RWPE1 (cell line): ENCODE measurements at places on chromosomes 7 and 10.

GRCh38 chr7:101238226-101239182 is 902 bp upstream of the CLDN15 start:
- no peak for DNase-seq

- no peak for DNase-seq
Observed at GRCh38 chr7:28767356-28767755, 190.8 kb downstream of the TRIL start.

- no peak for DNase-seq
Observed at GRCh38 chr10:101164020-101164419, 32.9 kb downstream of the TLX1 start.

DNA sequence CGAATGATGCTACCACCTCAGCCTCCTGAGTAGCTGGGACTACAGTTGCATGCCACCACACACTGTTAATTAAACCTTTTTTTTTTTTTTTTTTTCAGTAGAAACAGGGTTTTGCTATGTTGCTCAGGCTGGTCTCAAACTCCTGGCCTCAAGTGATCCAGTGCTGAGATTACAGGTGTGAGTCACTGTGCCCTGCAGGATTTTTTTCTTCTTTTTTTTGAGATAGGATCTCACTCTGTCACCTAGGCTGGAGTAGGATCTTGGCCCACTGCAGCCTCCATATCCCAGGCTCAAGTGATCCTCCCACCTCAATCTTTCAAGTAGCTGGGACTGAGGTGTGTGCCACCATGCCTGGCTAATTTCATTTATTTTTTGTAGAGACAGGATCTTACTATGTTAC is 6.4 kb downstream of the ACTA2 start:
- no peak for DNase-seq

DNA sequence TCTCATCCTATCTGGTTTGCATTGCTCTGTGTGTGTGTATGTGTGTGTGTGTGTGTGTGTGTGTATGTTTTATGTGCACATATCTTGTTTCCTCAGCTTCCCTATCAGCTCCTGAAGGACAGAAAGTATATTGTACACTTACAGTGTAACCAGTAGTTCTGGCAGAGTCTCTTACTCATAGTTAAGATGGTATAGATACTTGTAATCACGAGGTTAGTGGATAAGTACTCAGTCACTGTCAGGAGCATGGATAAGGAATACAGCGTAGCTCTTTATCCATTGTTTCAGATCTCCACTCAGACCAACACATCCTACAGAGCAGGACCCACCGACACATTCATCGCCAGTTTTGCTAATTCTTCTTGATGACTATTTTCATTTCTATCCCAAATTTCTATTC is 275.0 kb downstream of the TSPAN12 start:
- DNase-seq = no peak

GRCh38 chr7:7696458-7697119 is 21.8 kb downstream of the RPA3 start:
- DNase-seq = peak; percentile 24

DNA sequence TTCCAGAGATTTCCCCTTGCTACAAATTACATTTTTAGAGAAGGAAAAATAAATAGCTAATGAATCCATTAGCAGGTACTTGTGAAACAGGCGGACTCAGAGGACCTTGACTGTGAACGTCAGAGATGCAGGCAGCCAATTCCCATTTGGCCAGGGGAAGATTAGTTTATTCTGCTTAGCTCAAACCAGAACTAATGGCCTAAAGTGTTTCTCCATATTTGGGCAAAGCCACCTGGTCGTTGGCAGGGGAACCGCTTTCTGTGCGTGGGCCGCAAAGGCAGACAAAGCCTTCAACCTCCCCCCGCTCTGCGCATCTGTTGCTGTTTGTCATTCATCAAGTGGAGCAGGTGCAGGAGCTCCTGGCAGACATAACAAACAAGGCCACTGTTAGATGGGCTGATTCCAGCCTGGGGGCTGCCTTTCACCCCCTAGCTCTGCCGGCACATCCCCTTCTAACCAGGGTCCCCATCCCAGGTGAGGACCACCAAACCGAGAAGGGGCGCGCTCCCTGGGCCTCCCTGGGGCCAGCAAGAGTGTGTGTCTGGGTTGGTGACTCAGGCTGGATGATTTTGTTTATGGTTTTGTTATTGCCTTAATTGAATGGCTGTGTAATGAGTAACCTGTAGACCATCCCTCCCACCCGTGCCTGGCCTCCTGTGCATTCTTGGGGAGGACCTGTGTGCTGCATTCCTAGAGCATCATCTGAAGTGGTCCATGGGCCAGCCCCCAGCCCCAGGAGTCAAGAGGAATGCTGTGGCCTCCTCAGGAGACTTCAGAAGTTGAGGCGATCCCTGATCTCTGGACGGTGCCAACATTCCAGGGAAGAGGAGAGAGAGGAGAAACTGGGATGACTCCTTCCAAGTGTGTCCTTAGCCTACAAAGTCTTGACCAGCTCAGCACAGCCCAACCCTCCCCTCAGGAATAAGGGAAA is 14.5 kb upstream of the CPA1 start:
- no peak for DNase-seq

GRCh38 chr10:70435241-70436085 is 6.0 kb downstream of the NODAL start:
- DNase-seq = no peak

DNA sequence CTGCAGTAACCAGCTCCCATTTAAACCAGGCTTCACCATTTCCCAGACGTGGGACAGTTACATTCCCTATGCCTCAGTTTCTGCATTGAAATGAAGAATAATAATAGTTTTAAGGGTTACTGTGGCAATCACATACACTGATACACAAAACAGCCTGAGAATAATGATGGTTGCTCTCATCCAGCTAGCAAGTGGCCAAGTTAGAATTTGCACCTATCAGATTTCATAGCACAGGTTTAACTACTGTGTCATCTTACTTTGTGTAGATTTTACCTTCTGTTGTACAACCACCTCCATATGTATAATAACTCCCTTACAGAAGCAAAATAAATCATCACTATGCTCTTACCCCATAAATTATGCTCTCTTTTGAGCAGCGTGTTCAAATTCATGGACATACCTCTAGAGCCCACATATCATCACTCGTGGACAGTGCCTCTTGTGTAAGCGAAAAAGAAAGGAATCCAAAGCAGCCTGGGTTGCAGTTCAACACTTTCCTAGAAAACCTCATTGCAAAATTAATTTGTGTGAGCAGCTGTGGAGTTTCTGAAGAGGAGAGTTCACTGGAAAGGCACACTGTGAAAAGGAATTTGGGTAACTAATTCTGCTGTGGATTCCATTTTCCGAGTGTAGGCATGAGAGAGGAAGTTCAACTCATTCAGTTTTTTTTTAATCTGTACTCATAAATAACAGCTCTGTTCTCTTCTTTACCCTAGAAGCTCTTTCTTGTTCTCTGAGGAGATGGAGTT is 492.5 kb downstream of the ARL4A start:
- no peak for DNase-seq

GRCh38 chr7:55206235-55207029 is 158.7 kb upstream of the LANCL2 start:
- DNase-seq = no peak

- no peak for DNase-seq
Observed at GRCh38 chr7:100539436-100540006, 518 bp downstream of the AGFG2 start.

DNA sequence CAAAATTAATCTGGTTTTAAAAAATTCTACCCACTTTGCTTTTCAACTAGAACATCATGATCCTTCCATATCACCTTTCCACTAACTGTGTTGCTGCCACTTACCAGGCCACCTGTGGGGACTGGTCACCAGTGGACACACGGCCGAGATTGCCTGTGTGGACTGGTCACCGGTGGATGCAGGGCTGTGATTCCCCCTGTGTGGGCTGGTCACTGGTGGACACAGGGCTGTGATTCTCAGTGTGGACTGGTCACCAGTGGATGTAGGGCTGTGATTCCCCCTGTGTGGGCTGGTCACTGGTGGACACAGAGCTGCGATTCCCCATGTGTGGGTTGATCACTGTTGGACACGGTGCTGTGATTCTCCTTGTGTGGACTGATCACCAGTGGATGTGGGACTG is 27.0 kb downstream of the UPP1 start:
- DNase-seq = no peak

DNA sequence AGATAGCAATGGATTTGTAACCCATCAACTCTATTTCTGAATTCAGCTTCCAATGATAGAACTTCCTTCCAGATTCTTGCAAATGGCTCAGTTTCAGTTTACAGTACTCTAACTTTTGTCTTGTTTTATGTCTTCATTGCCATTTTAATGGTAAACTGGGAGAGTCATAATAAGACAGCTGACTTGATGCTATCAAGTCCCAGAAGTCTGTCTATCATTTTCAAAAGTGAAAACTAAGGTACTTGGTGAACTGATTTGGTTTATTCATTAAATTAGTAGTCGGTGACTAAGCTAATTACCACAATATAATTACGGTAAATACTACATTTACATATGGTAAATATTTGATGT is 25.0 kb downstream of the RTKN2 start:
- no peak for DNase-seq

DNA sequence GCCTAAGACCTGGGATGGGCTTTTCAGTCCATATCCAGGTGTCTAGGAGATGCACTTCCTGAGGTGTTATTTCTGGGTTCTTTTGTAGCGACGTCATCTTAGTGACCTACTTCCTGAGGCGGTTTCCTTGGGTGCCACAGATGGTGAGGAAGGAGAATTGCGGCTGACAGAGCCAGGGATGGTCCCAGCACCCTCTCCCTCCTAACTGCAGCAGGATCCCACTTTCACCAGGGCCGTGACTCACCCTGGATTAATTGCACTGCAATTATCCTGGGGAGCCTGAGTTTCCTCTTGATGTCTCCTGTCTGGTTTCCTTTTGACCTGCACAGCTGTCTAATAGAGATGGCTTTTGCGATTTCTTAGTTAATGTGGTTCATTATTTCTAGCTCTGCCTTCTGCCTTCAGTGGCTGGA is 271.7 kb downstream of the TCF7L2 start:
- no peak for DNase-seq
